ENCODE measurements at places on chromosomes 3 and 15.

- DNase-seq, result no peak
Observed at GRCh38 chr3:40754994-40755393, 230.2 kb downstream of the ZNF621 start.

DNA sequence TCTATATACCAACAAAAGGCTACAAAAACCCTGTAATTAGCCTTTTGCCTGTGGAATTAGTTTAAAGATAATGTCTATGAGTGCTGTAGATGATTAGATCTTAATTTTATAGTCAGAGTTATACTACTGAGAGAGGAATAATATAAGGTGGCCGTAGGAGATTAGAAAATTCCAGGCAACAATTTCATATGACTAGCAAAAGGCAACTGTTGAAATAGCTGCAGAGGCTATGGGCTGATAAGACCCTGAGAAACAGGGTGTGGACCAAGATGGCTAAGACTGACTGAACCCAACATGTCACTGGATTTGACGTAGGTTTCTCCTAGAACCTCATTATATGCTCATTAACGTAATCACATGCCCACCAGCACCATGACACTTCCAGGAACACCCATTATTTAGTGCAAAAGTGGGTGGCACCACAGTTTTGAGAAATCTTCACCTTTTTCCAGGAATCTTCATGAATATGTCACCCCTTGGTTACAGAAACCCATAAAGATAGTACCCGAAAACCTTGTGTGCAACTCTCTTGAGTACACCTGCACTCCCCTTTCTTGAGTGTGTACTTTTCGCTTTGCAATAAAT is 29.1 kb upstream of the SCG3 start:
- no peak for DNase-seq

DNA sequence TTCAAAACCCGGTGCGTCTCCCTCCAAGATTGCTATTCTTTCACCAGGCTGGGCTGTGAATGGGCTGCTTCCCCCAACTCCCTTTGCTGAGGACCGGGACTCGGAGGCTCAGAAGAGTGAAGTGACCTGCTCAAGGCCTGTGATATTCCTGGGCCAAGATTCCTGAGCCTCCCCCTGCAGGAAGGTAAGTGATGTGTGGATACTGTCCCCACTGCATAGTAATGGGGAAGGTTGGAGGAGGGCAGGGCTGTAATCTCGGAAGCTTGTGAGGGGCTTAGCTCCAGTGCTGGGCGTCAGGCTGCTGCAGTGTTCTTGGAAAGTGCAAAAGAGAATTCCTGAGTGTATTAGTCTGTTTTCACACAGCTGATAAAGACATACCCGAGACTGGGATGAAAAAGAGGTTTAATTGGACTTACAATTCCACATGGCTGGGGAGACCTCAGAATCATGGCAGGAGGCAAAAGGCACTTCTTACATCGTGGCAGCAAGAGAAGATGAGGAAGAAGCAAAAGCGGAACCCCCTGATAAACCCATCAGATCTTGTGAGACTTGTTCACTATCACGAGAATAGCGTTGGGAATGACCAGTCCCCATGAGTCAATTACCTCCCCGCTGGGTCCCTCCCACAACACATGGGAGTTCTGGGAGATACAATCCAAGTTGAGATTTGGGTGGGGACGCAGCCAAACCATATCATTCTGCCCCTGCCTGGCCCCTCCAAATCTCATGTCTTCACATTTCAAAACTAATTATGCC is 67.6 kb downstream of the EFCAB12 start:
- no peak for DNase-seq

GRCh38 chr3:2645001-2645400 is 465.2 kb downstream of the IL5RA start:
- peak; percentile 0 for DNase-seq

GRCh38 chr15:90593499-90594158 is 63.9 kb downstream of the CRTC3 start:
- DNase-seq, result no peak

- no peak for DNase-seq
Observed at GRCh38 chr3:13391308-13391707, 28.8 kb downstream of the NUP210 start.

- DNase-seq, result no peak
Observed at GRCh38 chr3:113783463-113783862, 36.6 kb downstream of the ATP6V1A start.

DNA sequence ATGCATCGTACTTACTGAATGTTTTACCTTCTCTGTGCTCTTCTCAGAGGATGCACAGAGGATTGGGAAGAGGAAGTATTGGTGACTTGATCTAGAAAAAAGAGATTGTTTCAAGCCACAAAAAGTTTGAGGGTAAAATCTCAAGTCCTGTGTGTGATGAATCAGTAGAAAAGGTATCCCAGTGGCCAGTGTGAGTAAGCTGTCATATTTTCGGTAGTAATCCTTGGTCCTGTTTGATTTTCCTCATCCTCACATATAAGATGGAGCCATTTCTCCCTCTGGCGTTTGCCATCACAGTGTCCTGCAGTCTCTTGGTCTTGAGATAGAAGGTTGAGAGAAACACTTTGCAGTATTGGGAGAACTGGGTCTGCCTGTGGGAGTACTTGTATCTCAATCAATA is 166.8 kb downstream of the LPP start:
- no peak for DNase-seq

GRCh38 chr3:106401666-106402490 is 533.1 kb upstream of the CBLB start:
- DNase-seq, result no peak

GRCh38 chr3:184525337-184526087 is 36.1 kb upstream of the EPHB3 start:
- peak; percentile 72 for DNase-seq

DNA sequence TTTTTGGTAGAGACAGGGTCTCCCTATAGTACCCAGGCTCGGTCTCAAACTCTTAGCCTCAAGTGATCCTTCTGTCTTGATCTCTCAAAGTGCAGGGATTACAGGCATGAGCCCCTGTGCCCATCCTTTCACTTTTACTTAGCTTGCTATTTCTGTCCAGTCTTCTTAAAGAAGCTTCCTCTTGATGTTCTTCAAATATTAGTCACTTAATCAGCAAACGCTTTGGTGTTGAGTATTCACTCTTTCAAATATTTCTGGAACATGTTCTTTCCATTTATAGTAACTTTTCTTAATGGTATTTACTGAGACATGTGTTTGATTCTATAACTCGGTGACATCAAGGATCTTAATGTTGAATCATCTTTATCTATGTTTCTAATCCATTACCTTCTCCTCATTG is 122.1 kb downstream of the CNTN6 start:
- DNase-seq, result no peak

GRCh38 chr3:81218023-81218422 is 543.4 kb downstream of the GBE1 start:
- DNase-seq, result peak; percentile 33

GRCh38 chr15:22939652-22940061 is 40.5 kb downstream of the CYFIP1 start:
- DNase-seq, result no peak

DNA sequence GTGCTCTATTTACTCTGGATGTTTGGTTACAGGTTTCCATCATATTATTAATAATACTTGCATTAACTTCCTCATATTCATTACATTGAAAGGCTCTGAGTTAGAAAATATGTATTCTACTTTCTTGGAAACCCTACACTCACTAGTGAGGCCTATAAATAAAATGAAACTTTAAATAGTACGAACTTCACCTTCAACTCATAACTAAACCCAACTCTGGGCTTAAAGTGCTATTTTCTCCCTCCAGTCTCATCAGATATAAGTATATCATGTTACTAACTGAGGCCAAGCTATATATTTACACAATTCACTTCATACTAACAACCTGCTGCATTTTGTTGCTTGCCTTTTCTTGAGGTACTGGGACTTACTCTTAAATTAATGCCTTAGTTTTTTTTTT is 306.7 kb downstream of the TIGIT start:
- no peak for DNase-seq

DNA sequence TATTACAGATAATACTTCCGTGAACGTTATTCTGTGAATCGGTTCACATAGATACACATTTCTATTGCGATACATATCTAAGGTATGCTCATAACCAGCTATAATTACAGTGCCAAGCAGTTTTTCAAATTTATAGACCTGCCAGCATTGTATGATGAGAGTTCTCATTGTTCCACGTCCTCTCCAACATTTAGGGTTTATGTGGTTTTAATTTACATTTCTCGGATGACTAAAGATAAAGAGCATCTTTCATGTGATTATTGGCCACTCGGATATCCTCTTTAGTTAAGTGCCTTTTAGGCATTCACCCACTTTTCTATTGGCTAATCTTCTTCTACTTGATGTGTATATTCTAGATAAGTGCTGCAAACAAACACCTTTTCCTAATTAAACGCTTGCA is 134.7 kb upstream of the CCDC54 start:
- DNase-seq, result peak; percentile 8

- DNase-seq, result no peak
Observed at GRCh38 chr3:100206687-100207086, 54.1 kb upstream of the TBC1D23 start.
